T follicular helper cell (primary cell): ENCODE measurements at places on chromosomes 3 and 15.

DNA sequence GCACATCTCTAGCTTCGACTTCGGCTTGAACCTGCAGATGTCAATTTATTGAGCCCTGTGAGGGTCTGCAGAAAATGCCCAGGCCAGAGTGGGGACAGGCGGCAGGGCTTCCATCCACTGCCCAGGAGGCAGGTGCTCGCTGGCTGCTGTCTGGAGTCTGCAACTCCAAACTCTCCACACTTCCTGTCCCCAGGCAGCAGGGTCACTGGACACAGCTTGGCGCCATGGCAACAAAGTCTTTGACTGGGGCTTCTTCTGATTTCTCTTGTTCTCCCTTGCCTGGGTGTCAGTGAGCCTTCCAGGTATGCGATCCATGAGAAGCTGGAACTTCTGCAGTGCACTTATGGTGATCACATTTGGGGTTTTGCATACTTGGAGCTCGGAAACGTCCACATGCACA is 33.5 kb downstream of the SV2B start:
- no peak for DNase-seq

- DNase-seq: no peak
Measured at GRCh38 chr3:17687566-17687965, 54.9 kb downstream of the TBC1D5 start.

DNA sequence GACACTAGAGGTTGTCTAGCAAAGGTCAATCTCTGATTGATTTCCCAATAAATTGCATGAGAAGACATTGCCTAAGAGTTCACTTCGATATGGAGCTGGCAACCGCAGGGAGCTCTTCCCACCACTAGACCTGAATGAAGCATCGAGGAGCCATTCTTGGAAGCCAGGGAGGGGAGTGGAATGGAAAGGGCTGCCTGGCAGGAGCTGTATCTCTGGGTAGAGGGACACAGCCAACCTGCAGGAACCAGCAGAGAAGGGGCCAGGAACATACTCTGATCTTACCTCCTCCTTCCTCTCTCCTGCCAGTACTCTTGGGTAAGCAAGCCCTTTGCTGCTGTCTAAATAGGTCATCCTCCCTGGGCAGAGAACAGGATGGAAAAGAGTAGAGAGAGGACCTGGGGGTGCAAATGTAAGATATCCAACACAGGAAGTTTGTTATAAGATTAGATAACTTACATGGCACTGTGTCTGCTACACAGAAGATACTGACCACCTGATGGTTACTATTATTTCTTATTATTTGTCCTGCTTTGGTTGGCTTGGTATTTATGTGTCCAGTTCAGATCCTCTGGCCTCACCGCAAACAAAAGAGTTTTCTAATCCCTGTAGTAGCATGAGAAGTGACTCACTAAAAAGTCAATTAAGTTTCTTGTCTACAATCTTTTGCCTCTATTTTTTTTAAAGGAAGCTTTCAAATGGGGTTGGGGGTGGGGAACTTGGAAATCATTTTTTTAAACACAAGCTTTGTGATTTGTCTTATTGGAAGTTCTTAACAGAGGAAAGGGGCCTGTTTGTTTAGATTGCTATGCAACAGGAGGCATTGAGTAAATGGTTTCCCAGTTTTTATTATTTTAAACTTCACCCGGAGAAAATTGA is 156.7 kb upstream of the TSC22D2 start:
- no peak for DNase-seq

DNA sequence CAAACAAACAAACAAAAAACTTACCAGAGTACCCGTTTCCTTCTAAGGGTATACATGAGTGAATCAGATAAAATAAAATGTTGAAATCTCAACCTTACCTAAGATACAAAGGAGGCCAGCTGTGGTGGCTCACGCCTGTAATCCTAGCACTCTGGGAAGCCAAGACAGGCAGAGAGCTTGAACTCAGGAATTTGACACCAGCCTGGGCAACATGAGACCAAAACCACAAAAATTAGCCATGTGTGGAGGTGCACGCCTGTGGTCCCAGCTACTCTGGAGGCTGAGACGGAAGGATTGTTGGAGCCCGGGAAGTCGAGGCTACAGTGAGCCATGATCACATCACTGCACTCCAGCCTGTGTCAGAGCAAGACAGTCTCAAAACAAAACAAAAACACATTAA is 11.0 kb upstream of the FAM219B start:
- no peak for DNase-seq

GRCh38 chr3:136114421-136114820 is 81.7 kb downstream of the MSL2 start:
- DNase-seq: no peak

DNA sequence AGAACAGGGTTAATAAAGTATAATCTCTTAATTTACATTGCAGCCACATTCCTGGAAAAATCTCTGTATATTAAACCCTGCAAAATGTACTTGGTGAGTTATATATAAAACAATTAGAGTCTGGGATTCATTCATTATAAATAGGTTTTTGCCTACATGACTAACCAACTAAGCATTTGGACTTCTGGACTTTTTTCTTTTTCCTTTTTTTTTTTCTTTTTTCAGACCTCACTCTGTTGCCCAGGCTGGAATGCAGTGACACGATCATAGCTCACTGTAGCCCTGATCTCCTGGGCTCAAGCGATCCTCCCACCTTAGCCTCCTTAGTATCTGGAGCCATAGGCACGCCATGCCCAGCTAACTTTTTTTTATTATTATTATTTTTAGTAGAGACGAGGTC is 4.5 kb downstream of the DNAJC13 start:
- no peak for DNase-seq

GRCh38 chr3:49454458-49454857 is 15.6 kb upstream of the DAG1 start:
- DNase-seq: no peak

DNA sequence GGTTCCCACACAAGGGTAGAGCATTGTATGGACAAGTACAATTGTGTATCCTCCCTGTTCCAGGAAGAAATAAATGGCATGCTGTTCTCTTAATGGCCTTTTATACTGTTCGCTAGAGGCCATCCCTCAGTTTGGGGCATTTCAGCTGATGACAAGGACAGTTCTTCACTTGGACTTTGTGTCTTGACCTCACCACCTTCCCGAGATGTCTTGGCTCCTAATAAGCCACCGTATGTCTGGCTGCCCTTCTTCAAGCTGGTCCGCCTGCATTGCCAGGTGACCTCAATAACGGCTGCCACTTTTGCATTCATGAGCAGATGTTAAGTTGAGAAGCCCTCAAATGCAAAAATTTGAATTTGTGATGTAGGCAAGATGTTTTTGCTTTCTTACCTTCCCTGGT is 24.1 kb downstream of the ZBTB38 start:
- no peak for DNase-seq

- no peak for DNase-seq
Measured at GRCh38 chr3:12791430-12791829, 5.0 kb upstream of the CAND2 start.

DNA sequence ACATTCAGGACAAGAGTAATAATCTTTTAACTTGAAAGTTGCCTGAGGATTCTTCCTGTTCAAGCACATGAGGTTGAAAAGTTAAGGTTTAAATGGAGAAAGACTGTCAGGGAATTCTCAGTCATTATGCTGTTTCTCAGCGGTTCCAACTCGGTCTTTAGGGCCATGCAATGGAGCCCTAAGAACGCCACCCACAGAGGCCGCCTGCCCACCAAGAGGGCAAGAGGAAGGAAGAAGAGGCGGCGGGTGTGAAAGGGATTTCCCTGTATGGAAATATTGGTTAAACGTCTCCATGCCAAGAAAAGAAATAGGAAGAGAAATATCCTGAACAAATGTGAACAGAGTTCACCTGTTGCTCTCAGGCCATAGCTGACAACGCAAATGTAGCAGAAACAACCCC is 234.4 kb downstream of the OCA2 start:
- DNase-seq: no peak

- DNase-seq: no peak
Measured at GRCh38 chr3:71466483-71466882, 117.0 kb downstream of the FOXP1 start.

DNA sequence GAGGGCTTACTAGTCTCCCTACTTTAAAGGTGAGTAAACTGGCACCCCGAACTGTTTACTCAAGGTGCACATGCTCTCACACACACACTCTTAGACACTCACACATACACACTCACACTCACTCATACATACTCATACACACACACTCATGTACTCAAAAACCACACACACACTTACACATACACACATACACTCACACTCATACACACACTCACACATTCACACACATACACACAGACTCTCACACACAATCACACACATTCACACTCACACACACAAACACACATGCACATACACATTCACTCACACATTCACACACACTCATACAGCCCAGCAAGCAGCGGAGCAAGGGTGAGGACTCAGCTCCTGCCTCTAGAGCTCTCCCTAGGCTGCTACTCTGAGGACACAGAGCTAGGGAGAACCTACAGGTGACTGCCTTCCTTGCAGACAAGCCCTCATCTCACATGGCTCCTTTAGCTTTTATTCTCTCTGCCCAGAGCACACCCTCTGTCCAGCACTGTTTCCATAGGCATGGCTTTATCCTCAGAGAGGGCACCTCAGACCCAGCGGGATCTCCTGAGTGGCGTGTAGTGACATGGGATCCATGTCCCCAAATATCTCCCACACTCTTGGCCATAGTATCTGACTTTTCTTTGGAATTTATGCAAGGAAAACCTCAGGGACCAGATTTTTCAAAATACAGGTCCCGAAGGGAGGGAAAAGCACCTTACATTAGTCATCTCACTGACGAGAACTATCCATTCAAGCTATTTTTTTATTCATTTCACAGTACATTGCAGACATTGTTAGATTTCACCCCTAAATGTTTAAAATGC is 26.2 kb upstream of the ATG7 start:
- DNase-seq: no peak

DNA sequence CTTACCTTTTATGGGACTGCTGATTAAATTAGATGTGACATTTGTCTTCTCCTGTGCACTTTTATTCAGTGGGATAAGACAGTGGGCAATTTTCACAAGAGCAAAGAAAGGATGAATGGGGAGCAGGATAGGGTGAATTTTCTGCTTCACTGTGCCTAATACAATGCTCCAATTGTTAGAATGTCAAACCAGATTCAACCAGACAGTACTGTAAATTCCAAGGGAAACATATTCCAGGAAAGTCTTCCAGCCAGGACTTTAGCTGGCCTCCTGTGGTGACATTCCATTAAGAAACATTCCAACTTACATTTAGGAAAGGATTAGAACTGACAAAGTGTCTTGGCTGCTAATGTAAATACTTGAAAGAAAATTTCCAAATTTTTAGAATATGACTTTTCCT is 100.1 kb upstream of the PROK2 start:
- no peak for DNase-seq

- DNase-seq: no peak
Measured at GRCh38 chr3:55097441-55097840, 169.6 kb upstream of the LRTM1 start.

DNA sequence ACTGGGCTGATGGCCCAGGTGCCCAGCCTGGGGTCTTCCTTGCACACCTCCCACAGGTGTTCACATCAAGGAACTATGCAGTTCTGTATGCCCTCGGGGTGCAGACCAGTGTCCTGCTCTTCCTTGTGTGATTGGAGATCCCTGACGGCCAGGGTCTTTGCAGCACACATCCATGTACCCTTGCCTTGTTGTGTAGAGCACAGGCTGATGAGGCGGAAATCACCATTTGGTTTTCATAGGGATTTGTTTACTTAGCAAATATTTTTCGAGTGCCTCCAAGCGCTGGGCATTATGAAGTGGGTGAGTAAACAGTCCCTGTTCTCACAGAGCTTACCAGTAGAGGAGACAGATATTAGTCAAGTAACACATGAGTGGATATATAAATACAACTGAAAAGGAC is 209.3 kb upstream of the UMPS start:
- DNase-seq: no peak

- no peak for DNase-seq
Measured at GRCh38 chr3:169607949-169608348, 55.6 kb downstream of the MECOM start.

DNA sequence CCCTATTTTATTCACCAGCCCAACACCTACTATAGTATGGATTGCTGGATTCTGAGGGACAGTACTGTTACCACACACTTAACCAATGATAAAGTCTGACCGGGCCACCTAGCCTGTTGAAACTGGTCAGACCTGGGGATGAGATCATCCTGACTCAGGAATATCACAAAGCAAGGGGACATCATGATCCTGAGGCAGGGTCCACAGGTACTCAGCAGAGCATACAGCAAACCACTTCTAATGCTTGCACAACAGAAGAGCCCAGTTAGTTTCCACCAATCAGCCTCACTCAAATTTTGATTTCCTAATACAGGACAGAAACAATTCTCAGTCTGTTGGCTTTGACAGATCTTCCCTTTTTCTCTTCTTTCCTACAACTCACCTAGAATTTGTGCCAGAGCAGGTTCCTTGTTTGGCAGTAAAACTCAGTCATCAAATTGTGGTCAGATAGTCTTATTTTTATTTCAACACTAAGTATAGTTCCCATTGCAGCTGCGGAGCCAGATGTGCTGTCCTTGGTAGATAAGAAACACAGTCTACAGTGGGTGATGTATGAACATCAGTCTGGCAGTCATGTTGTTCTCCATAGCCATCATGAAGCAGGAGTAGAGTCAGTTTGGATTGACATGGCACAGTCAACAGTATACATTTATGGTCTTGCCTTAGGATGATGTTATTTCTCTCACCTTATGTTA is 90.1 kb upstream of the PRR23C start:
- no peak for DNase-seq

DNA sequence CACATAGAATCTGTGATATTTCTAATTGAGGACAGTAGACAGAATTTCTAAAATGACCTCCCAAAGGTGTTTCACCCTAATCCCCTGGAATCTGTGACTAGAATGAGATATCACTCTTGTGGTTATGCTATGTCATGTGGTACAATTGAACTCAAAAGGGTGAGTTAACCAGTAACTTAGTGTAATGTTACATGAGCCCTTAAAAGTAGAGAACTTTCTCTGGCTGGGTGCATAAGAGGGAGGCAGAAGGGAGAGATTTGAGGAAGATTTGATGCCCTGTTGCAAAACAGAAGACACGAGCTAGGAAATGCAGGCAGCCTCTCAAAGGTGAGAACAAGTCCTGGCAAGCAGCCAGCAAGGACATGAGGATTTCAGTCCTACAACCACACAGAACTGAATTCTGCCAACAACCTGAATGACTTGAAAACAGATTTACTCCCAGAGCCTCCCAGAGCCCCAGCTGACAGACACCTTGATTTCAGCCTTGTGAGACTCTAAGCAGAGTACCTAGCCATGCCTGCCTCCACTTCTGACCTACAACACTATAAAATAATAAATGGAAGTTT is 160.3 kb downstream of the MTHFS start:
- DNase-seq: no peak

DNA sequence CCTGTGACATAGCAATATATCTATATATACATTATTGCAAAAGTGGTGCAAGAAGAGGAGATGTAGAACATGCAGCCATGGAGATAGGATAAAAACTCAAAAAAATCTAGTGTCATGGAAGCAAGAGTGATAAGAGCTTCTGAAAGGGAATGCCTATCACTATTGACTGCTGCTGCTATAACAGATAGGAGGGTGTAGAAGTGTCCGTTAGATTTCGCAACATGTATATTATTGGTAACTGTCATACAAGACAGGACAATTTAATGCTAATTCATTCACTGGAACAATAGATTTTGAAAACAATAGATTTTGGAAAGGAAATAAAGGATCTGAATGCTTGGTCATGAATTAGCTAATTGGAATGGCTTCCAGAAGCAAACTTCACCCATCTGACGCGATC is 224.5 kb downstream of the ZNF385D start:
- DNase-seq: no peak
